ENCODE measurements at places on chromosomes 16 and 17.

DNA sequence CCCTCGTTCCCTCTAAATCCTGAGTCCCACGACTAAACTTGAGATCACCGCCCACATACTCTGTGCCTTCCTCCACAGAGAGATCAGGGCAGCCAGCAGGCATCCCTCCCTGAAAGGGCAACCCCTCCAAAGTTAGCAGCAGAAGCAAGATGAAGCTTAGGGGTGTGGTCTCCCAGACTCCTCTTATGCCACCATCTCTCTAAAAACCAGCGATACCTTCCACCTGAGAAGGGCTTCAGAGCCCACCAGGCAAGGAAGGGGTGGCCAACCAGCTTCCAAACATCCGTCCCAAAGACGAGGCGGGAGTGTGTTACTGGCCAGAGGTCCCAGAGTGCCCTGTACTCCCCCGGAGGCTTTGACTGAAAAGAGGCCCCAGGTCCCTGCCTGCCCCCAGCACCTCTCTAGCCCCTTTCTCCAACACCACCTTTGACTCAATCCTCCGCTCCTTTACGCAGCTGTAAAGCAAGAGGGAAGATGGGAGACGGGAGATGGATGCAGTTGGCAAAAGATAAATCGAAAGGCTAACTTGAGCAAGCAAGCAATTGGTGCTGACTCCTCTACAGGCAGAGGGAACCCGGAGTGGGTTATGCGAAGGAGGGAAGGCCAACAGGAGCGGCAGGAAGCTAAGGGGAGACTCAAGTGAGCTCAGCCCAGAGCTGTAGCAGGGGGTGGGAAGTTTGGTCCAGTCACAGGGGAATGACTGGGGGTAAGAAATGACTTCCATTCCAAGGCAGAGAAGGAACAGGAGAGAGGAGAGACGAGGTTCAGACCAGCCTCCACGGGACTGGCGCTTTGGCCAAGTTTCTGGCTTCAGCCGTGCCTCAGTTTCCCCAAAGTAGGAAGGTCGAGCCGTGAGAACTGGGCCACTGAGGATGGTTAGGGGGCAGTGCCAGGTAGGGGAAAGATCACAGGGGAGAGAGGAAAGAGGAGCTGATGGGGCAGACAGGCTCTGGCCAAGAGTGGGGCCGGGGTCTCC is 1.0 kb downstream of the ST3GAL2 start:
- peak; percentile 55 for DNase-seq

GRCh38 chr17:80738987-80739730 is 194.5 kb downstream of the RPTOR start:
- no peak for DNase-seq

DNA sequence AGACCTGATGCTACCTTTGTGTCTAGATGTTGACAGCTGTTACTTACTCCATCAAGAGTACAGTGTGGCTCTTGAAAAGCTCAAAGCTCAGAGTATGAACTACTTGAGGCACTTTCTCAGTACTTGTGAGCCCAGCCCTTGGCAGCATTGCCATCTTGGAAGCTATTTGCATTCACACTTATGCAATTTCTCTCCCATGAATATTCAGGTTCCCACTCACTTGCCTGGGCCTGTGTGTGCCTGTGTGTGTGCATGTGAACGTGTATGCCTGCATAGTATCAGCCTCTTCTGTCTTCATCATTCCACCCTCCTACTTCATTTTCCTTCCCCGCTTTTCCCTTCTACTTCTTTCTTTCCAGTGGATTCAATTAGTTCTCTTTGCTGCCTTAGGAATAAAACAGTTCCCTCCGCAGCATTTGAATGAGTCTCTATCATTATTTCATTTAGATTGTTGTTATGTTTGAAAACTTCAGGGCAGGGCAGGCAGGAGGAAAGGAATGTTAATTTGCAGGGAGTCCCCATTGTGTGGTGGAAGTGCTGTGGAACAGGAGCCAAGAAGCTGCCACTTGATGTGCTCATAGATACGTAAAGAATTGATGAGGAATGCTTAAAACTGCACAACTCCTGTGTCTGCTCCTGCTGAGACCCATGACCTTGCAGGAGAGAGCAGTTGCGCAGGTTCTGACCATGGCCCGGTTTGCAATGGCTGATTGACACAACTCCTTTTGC is 58.9 kb downstream of the HS3ST4 start:
- DNase-seq: no peak

DNA sequence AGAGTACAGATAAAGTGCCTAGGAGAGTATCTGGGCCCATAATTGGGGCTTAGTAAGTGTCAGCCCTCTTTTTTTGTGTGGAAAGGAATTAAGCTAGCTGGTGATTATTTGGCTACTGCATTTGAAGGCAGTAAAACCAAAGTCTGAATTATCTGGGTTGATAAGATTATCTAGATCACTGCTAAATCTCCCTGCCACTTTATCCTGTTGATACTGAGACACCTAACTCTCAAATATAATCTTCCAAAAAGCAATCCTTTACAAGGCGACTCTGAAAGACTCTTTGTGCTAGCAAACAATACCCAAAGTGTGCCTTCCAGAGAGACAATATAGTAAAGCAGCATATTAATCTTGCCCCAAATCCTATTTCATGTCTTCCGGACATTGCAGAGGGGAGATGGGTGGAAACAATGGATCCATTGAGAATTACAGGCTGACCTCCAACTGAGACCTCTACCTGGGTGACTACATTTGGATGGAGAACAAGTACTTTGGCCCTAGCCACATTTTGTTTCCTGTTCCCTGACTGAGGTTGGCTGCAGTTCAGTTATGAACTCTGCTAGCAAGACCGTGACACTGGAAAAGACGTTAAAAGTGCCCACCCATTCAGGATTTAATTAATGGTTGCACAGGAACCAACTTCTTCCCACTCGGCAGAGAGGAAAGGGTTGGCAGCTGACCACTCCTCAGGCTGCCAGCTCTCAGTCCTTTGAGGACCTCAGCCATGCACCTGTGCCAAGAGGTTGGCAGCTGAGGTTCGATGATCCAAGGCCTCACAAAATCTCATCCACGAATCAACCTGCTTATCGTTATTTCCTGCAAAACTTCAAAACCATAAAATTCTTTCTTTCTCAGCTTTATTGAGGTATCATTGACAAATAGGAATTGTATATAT is 72.6 kb downstream of the SYCE1L start:
- no peak for DNase-seq

- no peak for DNase-seq
These were observed 5.0 kb upstream of the CAPN15 start for GRCh38 chr16:522320-523096.

- no peak for DNase-seq
These were observed 239.7 kb upstream of the ERCC4 start for GRCh38 chr16:13680021-13680889.

DNA sequence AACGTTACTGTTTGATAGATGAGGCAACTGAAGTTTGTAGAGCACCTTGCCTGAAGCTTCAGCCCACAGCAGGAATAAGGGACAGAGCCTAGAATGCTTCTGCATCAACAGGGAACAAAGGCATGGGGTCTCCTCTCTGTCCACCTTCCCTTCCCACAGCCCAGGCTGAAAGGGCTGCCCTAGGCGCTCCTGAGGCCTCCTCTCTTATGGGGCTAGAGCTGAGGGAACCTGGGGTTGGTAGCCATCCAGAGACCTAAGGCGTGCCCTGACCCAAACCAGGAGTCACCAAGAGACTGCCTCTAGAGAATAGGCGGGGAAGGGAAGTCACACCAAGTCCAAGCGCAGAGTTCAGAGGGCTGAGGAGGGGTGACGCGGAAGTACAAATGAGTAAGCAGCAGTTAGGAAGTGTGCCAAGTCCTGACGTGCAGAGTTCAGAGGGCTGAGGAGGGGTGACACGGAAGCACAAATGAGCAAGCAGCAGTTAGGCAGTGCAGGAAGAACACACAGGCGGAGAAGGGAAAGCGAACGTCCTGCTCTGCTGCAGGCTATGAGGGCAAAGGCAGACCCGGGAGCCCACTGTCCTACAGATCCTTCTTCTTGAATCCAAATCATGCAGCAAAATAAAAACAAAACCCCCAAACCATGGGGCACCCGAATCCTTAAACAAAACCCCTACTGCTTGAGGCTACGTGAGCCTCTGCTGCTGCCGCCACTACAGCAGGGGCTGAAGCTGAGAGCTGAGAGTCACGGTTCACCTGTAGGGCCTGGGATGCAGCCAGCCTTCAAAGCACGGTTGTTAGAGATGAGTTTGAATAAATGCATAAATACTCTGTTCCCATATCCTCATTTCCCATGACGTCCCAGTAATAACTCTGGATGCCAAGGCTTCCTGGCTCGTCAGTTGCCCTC is 2.7 kb upstream of the SPG7 start:
- peak; percentile 75 for DNase-seq

- no peak for DNase-seq
These were observed 12.3 kb downstream of the RFFL start for GRCh38 chr17:35051183-35051578.

DNA sequence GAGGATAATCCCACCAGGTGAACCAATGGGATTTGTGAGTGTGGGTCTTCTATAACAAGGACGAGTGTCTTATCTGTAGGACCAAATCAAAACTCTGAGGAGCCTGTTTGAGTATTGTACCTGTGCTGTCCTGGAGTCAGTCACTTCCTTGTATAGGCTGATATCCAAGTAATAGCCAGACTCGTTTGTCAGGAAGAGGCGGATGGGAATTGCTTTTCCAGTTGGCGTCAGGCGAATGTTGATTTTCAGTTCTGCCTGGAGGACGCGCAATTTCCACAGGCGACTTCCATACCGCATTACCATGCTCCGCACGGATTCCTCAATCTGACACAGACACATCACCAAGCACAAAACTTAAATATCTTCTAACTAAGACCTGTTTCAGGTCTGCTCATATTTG is 187.6 kb upstream of the C17orf78 start:
- no peak for DNase-seq

GRCh38 chr17:43316522-43317142 is 82.2 kb upstream of the ARL4D start:
- DNase-seq: no peak

- DNase-seq: no peak
These were observed 117.6 kb downstream of the USP31 start for GRCh38 chr16:23031508-23032098.

- peak; percentile 86 for DNase-seq
These were observed 277.5 kb upstream of the HSBP1 start for GRCh38 chr16:83530293-83530692.

GRCh38 chr16:88591577-88592021 is 21.4 kb downstream of the ZC3H18 start:
- DNase-seq: no peak

GRCh38 chr16:68707340-68708152 is 29.5 kb upstream of the CDH1 start:
- DNase-seq: peak; percentile 60

DNA sequence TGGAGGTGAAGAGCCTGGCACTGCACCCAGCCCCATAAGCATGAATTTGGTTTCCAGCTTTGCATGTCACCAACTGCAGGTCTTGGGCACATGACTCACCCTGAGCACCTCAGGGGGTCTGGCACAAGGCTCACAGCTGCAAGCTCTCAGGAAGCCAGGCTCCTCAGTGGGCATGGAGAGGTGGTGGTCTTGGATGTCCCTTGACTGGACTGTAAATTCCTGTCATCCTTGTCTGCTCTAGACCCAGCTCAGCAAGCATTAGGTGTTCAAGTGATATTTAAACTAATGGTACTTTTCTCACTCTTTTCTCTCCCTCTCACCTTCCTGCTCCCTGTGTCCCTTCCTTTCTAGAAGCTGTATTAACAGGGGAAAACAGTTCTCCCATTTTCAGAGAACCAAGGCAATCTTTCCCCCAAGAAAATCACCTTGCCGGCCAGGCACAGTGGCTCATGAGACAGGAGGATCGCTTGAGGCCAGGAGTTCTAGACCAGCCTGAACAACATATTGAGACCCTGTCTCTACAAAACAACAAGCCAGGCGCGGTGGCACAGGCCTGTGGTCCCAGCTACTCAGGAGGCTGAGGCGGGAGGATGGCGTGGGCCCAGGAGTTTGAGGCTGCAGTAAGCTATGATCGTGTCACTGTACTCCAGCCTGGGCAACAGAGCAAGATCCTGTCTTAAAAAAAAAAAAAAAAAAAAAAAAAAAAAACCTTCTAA is 5.1 kb upstream of the KIFC3 start:
- DNase-seq: peak; percentile 67

DNA sequence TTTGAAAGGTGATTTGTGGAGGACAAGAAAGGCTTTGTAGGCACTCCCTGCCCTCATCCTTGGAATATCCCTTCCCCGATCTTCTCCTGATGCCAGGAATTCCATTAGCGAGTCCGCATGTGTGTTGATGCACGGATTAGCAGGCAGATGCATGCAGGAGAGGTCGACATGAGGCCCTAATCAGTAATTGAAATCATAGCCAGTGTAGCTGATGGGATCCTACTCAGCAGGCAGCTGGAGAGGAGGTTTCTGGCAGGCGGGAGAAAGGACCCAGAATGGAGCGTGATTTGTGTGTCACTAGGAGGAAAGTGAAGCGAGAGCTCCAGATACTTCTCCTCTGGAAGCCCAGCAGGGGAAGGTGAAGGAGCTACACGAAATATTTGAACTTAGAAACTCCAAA is 196.3 kb upstream of the CDH11 start:
- no peak for DNase-seq

- no peak for DNase-seq
These were observed 2.8 kb upstream of the SOCS1 start for GRCh38 chr16:11258553-11259492.

DNA sequence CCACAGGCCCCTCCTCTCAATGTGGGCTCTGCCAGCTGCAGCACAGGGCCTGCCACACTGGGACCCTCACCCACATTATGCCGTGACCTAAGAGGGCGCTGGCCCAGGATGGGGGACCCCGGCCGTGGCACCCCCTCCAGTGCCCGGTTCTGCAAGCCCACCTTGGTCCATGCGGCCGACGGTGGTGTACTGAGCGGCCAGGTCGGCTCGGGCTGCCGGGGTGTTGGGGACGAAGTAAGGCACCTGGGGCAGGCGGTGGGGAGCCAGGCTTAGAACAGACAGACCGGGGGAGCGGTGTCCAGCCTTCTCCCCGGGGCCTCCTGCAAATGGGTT is 6.5 kb downstream of the SGSH start:
- no peak for DNase-seq

- DNase-seq: no peak
These were observed 85.2 kb upstream of the HSBP1 start for GRCh38 chr16:83722456-83723183.

- DNase-seq: no peak
These were observed 10.0 kb downstream of the SNN start for GRCh38 chr16:11677959-11678881.

DNA sequence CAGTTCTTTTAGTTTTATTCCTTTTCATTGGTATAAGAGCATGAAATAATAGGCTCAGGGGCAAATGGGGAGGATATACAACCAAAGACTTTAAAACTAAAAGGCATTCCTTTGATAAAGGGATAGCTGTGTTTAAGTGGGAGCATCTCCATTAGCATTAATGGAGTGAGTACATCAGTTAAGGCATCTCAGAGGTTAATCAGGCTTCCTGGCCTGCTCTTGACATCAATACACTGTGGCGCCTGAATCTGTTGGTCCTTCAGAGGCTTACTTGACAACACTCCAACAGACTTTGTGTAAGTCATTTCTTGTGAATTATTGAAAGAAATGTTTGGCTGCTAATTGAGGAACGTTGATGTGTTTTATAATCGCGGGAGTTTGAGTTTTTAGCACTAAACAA is 230.7 kb downstream of the BCAS3 start:
- no peak for DNase-seq
